ENCODE measurements at places on chromosomes 2 and 18.

DNA sequence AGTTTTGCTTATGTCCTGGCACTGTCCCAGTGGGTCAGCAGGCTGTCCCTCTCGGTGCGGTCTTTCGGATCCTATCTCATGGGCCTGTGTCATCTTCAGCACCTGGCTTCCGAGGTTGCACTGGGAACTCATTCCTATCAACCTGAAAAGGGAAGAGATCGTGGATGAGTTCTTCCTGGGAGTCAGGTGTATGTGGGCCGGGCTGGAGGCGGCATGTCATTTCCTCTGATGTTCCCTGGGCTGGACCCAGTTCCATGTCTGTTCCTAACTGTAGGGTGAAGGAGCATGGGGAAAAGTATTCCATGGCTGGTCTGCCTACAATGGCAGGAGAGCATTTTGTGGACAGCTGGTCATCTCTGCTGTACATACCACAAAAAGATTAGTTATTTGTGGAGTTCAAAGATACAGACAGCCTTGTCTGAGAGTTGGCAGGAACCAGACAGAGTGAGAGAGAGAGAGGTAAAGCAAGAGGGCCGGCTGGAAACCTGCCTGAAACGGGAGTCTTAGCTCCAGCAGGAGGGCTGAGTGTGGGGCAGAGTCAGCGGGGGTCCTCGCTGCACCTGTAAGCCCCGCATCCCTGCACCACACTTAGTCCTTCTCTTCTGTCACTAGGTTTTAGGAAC, 25.2 kb downstream of the FAM228A start:
- no peak for DNase-seq

GRCh38 chr18:26255695-26256622, 29.7 kb downstream of the TAF4B start:
- no peak for DNase-seq

GRCh38 chr2:50722776-50723175, 309.2 kb downstream of the NRXN1 start:
- no peak for DNase-seq

- no peak for DNase-seq
Observed at GRCh38 chr2:174013315-174013751, 48.2 kb upstream of the SP3 start.

GRCh38 chr2:138060301-138060635, 96.0 kb downstream of the HNMT start:
- no peak for DNase-seq

GRCh38 chr18:47953471-47953931, 23.0 kb upstream of the SMAD2 start:
- no peak for DNase-seq

DNA sequence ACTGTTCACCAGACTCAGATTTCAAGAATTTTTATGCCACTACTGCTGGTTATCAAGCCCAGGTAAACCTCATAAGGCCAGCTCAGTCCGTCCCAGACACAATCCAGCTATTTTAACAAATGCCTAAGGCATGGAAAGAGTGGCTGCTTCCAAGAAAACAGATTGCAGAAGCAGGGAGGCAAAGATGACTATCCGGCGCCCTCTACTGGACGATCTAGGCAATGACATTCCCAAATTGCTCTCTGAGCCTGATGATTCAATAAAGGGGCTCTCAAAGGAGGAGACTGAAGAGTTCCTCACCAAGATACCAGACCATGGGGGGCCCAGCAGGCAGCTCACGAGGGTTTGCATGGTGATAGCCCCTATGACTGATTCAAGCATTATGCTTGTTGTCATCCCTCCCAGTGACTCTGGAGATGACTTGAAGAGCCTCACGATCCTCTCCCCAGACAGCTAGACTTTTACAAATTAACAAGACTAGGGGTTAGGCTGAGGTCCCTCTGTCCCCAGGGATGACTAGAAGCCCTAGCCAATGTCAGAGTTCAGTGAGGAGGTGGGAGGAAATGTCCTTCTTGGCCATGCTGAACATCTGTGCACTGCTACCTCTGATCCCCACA, 25.0 kb downstream of the SERPINB8 start:
- peak; percentile 32 for DNase-seq

GRCh38 chr2:121030523-121030922, 254.5 kb downstream of the TFCP2L1 start:
- DNase-seq: no peak

- DNase-seq: no peak
Observed at GRCh38 chr2:65626831-65627230, 194.4 kb upstream of the SPRED2 start.

- DNase-seq: peak; percentile 29
Observed at GRCh38 chr2:68943581-68944568, 8.8 kb downstream of the GKN2 start.

GRCh38 chr2:239587311-239587731, 186.5 kb upstream of the HDAC4 start:
- DNase-seq: no peak

DNA sequence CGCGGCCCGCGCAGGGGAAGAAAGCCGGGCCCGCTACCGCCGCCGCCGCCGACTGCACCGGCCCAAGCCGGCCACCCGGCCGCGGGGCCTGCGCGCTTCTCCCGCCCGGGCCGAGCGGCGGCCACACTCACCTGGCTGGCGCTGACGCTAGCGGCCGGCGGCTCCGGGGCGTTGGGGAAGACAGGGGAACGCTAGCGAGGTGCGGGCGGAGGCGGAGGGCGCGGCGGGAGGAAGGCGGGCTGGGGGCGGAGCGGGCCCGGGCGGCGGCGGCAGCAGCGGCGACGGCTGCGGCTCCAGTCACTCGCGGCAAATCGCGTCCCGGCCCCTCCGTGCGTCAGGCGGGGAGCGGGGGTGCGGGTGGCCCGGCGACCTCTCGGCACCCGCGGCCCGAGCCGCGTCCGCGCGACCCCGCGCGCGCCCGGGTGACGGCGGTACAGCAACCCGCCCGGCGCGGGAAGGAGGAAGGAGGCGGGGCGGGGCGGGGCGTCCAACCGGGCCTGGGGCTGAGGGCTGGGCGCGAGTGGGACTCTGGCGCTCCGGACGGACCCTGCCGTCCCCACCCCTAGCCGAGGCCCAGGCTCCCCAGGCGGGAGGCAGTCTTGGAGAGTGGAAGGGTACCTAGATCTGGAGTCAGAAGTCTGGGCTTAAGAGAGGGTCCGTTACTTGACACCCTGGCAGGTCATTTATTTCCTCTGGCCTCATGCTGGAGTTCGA, at the start of gene SESTD1:
TSS of gene SESTD1 (minus strand) at position 465 of the 714 bp plus-strand sequence. CDS start 72,991 bp downstream, outside the sequence.
- DNase-seq: peak; percentile 58

GRCh38 chr2:112866128-112866835, 29.7 kb upstream of the IL1B start:
- DNase-seq: no peak

- no peak for DNase-seq
Observed at GRCh38 chr2:71125506-71126294, 4.3 kb downstream of the MCEE start.

GRCh38 chr2:237625777-237626176, 1.6 kb upstream of the LRRFIP1 start:
- no peak for DNase-seq

DNA sequence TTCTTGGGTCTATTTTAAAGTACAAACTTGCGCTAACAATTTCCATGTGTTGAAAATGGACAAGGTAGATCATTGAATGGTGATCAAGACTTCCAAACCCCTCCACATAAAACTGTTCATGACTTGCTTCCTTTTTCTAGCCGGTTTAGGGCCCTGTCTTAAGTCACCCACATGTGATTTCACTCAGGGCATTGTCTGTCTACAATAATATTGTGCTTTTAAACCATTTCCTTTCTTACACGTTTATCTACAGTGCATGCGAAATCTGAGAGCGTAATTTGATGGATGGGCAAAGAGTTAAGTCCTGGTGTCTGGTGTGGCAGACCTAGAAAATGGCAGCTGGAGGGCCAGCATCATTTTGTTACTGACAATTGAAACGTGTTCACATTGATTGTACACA, 2.0 kb upstream of the ZNF516 start:
- no peak for DNase-seq

DNA sequence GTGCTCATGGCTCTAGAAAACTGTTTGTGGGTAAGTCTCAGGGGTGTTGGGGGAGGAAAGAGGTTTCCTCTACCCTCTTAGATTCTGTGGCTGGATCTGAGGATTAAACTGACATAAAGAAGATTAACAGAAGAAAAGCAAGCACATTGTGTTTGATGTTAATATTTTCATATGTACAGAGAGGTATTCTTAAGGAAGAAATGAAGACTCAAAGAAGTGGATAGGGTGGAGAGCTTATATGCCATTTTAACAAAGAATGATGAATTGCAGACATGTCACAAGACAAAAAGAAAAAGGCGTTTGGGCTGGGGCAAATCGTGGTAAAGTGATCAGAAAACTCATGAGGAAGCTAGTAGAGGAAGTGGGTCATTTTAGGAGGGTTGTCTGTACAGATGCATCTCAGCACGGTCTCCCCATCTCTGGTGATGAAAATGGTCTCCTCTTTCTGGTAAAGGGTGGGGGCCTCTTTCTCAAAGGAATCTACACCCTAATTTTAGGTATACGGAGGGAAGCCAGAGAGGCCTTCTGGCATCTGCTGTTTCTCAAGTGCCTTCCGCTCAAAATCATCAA, 17.8 kb downstream of the FAM110C start:
- DNase-seq: no peak

- DNase-seq: no peak
Observed at GRCh38 chr18:47519277-47519676, 267.8 kb upstream of the SKOR2 start.

DNA sequence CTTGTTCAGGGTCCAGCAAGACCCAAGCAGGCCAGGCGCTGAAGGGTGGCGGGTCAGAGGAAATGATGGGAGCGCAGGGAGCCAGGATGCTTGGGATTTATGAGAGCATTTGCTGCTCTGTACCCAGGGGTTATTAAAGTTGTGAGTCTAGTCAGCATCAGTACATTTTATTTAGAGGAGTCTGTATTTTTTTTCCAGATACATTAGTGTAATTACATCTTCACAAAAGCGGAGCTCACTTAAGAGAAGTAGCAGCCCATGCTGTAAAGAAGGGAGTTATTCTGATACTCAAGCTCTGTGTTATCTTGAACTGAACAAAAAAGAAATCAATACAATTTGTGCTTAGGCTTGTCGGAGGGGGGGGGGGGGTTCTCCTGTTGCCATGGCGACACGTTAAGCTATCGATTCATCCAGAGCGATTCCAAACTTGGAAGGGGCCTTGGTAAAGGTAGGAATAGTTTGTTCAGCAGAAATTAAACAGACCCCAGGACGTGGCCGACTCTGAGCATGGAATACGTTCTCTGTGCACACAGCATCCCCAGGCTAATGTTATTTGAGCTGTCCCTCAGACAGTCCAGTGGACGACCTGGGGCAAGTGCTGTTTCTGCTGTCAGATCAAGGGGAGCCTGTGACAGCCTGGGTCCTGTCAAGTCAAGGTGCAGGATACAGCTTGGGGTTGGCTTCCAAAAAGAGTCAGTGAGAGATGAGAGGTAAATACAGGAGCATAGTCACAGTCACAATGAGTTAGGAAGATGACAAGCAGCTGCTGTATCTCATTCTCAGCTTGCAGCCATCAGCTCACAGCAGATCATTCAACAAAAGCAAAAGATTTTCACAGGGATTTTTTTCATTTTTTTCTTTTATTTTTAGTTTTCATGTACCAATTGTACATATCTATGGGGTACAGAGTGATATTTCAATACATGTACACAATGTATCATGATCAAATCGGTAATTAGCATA, 387.6 kb downstream of the DCDC2C start:
- no peak for DNase-seq

GRCh38 chr2:86301711-86302202, 35.7 kb downstream of the REEP1 start:
- no peak for DNase-seq

All from stimulated activated CD4-positive, alpha-beta T cell treated with anti-CD3 and anti-CD28 coated beads, Interleukin-4, amount 100 ng/mL, for 48 hours (primary cell).